Hematopoietic multipotent progenitor cell treated with erythropoietin and hydrocortisone succinate and interleukin-3 and kit ligand, for 8 days (in vitro differentiated cells): ENCODE measurements at places on chromosomes 2 and 18.

GRCh38 chr2:127188797-127189196 is 31.3 kb downstream of the CYP27C1 start:
- DNase-seq, result no peak

GRCh38 chr2:230007931-230008707 is 60.6 kb downstream of the SLC16A14 start:
- peak; percentile 84 for DNase-seq

GRCh38 chr2:108978709-108979111 is 10.3 kb downstream of the EDAR start:
- DNase-seq, result no peak

DNA sequence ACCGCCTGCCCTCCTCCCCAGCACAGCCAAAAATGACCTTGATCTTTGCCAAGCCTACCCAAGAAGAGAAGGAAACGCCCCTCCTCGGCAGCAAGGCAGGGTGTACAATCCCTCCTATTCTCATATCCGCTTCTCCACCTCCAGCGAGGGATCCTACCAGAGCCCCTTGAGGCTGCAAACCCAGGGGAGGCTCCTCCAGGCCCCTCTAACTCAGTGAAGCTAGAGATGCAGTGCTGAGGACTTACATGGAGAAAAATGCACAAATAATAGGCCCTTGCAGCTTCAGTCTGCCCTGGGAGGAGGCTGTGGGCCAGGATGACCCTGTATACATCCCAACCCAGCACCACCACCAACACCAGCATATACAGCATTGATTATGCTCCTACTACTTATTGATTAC is 46.9 kb upstream of the POMC start:
- DNase-seq, result no peak

DNA sequence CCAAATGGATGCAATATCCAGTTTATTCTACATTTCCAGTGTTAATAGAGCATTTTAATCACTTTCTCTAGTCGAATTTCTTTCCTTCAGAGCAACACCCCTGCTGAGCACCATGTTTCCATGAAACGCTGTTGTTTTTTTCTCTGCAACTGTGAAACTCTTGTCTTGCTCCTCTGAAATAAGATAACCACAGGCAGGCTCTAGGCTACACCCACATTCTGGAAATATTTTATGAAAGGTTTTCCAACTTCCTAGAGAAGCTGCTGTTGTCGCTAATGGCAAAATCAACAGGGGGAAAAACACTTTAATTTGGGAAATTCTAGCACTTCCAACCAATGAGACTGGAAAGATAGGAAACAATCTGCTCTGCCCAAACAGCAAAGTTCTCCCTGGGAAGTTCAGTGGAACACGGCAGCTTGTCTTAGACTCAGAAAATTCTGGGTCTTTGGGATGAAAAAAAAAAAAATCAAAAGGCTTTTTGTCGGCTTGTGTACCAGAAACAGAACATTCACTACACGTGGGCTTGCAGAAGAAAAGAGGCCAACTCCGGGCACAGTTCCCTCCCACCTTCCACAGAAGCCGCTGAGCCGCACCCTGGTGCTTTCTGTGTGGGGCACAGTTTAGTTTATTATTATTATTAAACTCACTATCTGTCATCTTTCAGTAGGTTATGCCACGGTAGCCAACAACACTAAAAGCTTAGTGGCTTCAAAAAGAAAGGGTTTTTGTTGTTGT is 98.7 kb downstream of the MMADHC start:
- no peak for DNase-seq
